ENCODE measurements at places on chromosomes 3 and 15.

GRCh38 chr15:91853948-91854638 lies 585 bp downstream of the SLCO3A1 start:
- DNase-seq, result no peak

DNA sequence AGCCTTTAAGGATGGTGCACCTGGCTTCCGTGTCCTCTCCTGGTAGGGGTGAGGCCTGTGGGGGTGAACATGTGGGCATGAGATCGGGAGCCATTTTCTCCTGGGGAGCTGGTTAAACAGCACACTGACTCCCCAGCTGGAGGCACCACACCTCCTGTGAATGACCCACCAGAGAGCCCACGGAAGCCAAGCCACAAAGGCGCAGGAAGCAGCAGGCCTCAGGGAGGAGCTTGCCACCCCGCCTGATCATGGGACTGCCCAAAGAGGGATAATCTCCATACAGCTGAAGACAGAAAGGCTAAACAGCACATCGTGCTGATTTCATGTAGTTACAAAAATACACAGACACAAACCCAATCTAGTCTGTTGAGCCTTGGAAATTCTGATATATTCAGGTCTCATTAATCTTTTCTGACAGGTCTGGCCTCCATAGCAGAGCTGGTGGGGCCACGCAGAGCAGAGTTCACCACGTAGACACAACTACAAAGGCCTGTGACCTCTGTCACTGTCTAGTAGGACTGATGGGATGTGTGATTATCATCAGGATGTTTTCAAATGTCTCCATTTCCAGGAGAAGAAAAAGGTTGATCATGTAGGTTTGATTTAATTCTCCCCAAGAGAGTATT lies 75.2 kb downstream of the DUT start:
- no peak for DNase-seq

- DNase-seq, result peak; percentile 13
These were observed 406.6 kb downstream of the MECOM start for GRCh38 chr3:169256796-169257522.

DNA sequence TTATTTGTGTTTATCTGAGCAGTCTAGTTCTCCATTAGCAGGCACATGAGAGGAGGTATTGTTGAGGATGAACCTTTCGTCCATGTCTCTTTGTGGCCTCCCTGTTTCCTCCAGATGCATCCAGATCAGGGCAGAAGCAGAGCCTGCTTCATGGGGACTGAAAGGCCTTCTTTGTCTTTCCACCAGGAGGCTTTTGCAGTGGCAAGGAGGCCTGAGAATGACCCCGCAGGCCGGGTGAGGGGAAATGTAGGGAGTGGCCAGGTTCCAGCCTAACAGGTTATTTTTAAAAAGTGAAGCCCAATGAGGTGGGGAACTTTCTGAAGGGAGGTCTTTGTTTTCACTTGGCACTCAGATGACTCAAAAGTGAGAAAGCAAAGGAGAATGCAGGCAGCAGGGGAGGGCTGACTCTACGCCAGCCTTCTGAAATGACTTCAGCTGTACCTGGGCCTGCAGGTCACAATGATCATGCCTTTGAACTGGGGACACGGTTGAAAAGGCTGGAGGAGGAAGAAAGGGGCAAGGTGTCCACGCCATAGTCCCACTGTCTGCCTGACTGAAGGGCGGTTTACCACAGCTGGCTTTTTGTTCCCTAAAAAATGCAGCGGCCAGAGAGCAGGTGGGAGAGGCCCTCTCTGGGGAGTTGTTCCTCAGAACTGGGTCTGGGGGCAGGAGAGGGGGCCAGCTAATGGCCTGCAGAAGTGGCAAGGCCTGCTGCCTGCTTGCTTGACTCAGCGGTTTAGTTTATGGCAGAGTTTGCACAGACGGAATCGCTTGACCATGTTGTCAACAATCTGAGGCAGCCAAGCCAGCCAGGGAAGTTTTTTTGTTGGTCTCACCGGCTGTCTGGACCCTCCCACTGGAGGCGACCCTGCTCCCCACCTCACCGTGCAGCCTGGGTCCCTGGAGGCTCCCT lies 28.7 kb downstream of the CMTM7 start:
- DNase-seq, result no peak

DNA sequence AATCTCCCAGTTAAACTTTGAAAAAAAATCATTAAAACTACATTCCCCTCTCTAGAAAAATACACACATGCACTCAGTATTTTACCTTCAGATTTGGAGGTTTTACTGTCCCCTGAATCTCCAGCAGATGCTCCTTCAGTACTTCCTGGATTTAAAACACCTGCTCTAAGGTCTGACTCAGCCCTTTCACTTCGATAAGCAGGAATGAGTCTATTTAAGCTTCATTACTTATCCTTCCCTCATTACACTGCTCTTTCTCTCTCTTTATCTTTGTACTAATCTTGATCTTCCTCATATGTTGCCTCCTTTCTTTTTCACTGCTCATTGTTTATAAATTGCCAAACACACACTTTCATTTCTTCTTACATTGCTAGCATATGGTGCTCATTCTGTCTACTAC lies 443.9 kb downstream of the DIPK2A start:
- no peak for DNase-seq

DNA sequence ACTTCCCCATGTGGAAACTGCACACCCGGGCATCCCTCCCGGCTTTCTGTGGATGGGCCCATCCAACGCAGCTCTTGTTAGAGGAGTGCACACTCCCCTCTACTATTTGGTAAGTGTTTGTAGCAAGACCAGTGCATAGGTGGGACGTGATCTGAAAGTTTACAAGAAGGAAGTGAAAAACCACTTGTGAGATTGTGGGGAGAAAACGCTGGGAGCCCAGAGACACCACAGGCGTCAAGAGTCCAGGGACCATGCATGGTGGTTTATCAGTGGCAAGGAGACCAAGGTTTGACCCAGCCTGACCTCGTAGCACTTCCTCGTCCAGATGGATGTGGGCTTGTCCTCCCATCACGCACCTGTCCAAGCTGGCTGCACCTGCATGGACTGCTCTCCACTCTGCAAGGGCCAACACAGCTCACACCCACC lies 51.6 kb downstream of the ATP10A start:
- DNase-seq, result no peak

DNA sequence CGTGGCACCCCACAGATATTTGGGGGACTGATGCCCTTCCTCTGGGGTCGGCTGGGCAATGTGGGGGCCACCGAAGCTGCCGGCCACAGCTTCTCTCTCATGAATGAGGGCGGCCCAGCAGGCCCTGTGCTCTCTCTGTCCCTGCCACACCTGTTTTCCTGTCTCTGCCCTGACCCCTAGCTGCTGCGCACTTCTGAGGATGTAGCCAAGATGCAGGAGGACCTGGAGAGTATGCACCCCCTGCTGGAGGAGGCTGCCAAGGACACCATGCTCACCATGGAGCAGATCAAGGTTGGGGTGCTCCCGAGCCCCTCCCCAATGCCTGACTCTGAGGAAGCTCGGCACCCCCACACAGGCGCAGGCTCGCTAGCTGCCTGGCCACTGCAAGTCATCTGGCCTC lies 59.7 kb downstream of the SEMA3G start:
- peak; percentile 19 for DNase-seq

GRCh38 chr15:48190932-48191573 lies 412 bp upstream of the CTXN2 start:
- peak; percentile 73 for DNase-seq

- peak; percentile 79 for DNase-seq
These were observed 554.2 kb upstream of the KCNMB2 start for GRCh38 chr3:177982034-177982433.

GRCh38 chr3:183117056-183117455 lies 17.8 kb upstream of the MCCC1 start:
- DNase-seq, result no peak

- peak; percentile 87 for DNase-seq
These were observed 53.0 kb downstream of the ZNF148 start for GRCh38 chr3:125322166-125322565.

DNA sequence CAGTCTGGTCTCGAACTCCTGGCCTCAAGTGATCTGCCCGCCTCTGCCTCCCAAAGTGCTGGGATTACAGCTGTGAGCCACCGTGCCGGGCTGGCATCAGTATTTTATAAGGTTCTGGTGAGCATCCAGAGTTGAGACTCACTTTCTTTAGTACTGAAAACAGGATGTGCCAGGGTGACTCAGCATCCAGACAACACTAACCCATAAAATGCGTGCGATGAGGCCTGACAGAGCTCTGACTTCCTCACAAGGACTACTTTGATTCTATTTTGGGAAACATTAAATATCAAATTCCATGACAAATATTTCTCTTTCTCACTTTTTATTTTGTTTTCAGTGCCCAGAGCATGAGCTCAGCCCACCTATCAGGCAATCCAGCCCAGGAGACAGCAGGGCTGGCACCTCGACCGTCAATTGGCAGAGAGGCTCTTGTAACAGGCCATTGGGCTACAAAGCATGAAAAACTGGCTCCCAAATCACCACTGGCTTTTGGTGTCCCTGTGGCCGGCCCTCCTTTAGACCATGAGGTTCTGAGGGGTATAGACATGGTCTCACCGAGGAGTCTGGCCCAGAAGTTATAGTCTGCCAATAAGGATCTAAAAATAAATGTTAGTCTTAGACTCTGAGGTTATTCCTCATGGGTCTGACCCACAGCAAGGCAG lies 75.0 kb downstream of the FEM1B start:
- peak; percentile 96 for DNase-seq

GRCh38 chr3:171248426-171249111 lies 211.6 kb downstream of the TNIK start:
- no peak for DNase-seq

- peak; percentile 15 for DNase-seq
These were observed 14.3 kb upstream of the SLC9C1 start for GRCh38 chr3:112308151-112308911.

GRCh38 chr3:55728461-55729100 lies 241.5 kb upstream of the WNT5A start:
- DNase-seq, result no peak

- DNase-seq, result no peak
These were observed 914 bp upstream of the PAQR5 start for GRCh38 chr15:69297642-69298353.

DNA sequence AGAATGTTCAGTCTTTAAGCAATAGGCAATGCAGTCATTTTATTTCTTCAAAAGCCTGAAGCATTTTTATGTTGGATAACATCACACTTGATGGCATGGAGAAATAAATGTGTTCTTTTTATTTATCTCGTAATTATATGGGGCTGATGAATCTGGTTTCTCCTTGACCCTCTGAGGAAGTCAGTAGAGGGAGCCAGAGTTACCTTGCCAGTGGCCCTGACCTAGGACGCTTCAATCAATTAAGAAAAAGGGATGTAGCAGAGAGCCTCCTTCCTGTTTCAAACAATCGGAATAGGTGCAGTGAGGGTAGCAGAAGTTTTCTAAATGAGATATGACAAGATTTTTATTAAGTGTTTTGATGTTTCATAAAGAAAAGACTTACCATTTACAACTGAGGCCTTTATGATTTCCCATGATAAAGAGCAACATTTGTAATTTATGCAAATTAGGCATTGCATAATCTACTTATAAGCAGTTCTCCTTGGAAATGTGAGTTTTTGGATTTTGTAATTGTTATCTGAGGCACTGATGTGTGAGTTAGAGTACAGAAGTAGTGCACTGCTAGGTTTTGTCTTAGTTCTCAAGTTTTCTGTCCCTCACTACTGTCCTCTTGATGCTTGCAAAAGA lies 129.1 kb downstream of the RAP2B start:
- no peak for DNase-seq

DNA sequence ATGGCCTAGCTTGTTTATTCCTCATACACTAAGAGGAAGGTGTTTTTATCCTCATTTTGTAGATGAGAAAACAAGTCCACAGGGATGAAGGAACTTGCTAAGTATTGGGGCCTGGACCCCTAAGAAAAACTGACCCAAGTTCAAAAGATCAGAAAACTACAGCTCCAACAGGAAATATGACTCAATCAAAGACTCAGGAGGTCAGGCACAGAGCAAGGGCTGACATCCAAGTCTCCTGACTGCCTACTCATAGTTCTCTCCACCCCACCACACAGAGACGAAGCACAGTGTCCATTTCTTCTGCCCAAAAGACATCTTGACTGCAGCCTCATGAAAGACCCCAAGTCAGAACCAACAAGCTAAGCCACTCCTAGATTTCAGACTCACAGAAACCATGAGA lies 26.9 kb upstream of the TPM1 start:
- peak; percentile 26 for DNase-seq

- DNase-seq, result no peak
These were observed 24.5 kb downstream of the KCNMB2 start for GRCh38 chr3:178560759-178561158.

- no peak for DNase-seq
These were observed 151.4 kb upstream of the BCL6 start for GRCh38 chr3:187896646-187897045.

DNA sequence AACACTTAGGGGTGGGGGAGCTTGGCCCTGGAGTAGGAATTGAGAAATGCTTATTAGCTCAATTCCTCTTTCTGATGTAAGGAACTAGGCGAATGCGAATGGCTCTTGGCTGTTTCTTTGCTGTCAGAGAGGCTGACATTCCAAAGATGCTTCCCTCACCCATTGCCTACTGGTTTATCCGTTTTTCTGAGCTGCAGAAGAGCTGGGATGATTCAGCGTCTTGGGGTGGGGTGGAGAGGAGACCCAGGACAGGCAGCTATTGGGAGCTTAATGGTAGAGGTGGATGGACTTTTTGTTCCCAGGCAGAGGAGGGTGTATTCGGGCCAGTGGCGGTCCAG lies 9.8 kb downstream of the PLEKHO2 start:
- DNase-seq, result peak; percentile 91

GRCh38 chr3:67946436-67946835 lies 292.0 kb upstream of the SUCLG2 start:
- DNase-seq, result peak; percentile 45

Measured in fibroblast of skin of right quadriceps (primary cell).